ENCODE measurements at places on chromosomes 11 and 22.

GRCh38 chr11:92601048-92601447 is 368.4 kb upstream of the MTNR1B start:
- no peak for DNase-seq

GRCh38 chr11:114061048-114061680 is 1.7 kb downstream of the ZBTB16 start:
- no peak for DNase-seq

DNA sequence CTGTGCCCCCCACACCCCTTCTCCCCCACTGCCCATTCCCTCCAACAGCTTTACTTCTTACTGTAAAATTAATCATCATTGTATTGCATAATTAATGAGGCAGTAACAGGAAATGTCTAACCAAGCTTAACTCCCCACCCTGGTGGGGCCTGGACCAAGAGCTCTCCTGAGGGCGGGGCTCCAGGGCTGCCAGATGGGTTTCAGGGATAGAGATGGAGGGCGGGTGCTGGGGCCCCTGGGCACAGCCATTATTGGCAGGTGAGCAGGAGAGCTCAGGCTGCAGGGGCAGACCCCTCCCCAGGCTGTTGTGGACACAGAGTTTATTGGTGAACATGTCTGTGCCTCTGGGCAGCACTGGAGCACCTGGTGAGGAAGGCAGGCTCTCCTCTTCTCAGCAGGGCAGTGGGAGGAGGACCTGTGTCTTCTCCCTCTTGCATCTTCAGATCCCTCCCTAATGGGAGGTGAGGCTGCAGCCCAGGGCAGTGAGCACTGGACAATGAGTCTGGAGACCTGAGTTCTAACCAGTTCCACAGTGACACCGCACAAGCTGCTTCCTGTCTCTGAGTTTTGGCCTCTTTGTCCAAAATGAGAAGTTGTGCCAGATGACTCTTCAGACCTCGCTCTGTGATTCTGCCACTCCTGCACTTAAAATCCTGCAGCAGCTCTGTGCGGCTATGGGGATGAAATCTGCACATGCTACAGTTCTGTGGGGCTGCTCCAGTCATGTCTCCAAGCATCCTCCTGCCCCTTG is 233.3 kb downstream of the CEP164 start:
- DNase-seq: no peak

DNA sequence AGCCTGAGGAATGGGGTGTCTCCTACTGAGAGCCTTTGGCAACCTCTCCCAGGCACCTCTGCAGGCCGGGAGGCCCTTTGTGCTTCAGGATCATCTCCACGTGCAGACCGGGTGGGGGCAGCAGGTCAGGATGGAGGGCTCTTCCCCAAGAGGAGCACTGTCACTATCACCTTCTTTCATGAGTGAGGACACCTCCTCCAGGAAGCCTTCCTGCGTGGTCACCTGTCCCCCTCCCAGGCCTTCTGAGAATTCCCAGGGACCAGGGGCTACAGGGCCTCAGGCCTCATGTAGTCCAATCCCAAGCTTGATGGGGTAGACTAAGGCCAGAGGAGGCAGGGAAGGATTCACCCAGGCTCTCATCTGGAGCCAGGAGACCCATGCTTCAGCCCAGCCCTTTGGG is 57.6 kb downstream of the PDE2A start:
- no peak for DNase-seq

DNA sequence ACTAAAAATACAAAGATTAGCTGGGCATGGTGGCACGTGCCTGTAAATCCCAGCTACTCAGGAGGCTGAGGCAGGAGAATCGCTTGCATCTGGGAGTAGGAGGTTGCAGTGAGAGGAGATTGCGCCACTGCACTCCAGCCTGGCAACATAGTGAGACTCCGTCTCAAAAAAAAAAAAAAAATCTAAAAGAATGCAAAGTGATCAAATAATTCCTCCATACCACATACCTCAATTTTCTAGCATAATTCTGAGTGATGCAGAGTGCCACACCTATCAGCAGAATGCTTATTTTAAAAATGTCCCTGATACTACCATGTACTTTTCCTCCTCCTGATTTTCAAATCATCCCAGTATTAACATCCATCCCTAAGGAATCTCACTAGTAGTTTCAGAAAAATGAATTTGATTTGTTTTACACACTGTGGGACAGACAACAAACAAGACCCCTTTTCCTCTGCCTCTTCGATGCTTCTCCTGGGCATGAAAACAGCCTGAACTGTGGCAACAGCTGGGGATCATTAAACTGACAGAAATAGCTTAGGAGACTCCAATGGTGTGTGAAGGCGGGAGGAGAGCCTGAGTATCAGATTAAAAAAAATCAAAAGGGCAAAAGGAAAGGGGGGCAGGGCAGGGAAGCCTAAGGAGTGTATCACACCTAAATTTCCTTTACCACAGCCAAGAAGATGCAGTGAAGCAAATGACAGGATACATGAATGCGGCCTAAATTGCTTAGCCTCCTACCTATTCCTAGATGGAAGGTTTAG is 114.7 kb downstream of the SGSM3 start:
- no peak for DNase-seq

- no peak for DNase-seq
These were observed 64.2 kb downstream of the ADAMTS15 start for GRCh38 chr11:130512662-130513061.

DNA sequence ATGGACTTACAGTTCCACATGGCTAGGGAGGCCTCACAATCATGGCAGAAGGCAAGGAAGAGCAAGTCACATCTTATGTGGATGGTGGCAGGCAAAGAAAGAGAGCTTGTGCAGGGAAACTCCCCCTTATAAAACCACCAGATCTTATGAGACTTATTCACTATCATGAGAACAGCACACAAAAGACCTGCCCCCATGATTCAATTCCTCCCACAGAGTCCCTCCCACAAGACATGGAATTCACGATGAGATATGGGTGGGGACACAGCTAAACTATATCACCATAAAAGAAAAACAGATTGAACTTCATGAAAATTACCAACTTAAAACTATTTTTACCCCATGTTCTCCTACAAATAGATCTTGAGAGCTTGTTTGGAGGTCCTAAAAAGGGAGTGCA is 19.6 kb downstream of the ENTHD1 start:
- no peak for DNase-seq

DNA sequence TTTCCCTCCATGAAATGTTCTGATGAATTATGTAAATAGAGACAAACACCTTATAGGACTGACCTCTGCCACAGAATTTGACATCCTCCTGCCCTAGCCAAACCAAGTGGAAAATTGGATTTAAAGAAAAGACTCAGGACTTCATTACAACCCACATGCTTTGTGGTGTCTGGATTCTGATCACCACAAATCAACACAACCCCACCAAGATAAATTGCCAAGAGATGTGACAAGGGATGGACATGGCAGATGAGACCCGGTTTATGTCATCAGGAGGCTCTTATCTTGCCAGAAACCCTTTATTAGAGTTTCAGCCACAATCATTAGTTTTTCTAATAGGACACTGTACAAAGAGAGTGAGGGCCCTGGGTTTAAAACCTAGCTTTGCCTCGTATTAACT is 57.9 kb upstream of the SLC6A5 start:
- no peak for DNase-seq

DNA sequence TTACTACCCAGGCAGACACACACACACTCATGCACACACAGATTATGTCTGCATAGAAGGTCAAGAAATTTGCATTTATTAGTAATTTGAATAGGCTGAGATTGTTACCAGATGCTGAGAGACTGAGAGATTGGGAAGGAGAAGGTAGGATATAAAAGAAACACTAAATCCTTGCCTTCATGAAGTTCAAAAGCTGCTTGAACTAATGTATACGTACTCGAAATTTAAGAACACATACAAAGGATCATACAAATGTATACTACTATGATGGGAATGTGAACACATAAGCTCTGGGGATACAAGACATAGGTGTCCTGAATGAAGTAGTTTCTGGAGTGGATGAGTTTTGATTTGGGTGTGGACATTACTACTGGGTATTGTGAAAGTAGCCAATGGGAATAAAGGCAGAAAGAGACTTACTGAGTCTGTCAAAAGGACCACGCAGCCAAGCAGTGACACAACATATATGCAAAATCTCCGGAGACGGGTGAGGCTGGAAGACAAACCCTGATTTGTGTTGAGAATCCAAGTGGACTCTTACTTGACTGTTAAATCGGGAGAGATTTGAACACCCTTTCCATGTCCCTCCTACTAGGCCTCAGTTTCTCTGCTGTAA is 7.3 kb upstream of the PKNOX2 start:
- no peak for DNase-seq

DNA sequence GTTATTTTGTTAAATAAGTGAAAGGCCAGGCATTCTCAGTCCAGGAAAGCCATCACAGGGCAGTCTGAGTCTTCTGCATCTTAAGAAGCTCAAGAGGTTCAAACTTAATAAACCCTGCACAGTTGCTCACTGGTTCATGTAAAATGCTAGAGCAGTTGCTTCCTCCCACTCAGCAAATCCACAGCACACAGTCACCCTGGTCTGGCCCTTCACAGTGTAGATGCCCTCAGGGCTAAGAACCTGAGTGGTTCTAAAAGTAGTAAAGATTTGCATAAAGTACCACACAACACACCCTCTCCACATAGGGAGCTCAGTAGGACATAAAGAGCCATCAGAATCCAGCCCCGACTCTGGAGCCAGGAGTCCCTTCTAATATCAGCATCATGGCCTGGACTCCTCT is 58.7 kb downstream of the ZNF280B start:
- DNase-seq: no peak

DNA sequence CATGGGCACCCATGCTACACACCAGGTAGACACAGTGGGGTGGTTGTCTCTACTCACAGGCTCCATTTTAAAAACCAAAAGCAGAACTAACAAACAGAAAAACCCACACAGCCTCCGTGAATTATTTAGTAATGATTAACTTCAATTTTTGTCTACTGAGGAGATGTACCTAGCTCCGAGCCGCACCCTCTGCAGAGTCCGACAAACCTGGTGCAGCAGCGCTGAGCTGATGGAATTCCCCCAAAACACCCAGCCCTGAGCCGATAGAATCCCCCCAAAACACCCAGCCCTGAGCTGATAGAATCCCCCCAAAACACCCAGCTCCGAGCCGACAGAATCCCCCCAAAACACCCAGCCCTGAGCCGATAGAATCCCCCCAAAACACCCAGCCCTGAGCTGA is 927.0 kb downstream of the BRD1 start:
- DNase-seq: no peak

DNA sequence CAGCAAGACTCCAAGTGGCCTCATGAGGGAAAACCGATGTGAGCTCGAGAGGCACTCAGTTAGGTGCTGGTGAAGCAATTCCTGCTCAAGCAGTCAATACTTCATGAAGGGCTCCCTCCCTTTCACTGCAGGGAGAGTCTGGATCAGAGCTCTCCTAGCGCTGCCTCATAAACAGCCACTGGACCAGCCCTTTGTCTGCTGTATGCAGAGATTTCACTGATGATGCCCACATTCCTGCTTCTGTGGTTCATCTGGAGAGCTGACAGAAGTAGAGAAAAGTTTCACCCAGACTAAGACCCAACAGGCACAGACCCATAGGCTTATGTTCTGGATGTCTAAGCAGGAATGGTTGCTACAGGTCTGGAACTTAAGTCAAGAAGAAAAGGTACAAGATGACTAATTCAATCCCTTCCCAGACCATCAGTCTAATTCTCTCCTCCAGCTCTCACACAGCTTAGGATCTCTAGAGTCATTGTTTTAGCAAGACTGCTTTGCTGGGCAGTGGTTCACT is 4.0 kb downstream of the UCP2 start:
- no peak for DNase-seq

- no peak for DNase-seq
These were observed 1340.7 kb downstream of the LRRC4C start for GRCh38 chr11:40118780-40119179.

DNA sequence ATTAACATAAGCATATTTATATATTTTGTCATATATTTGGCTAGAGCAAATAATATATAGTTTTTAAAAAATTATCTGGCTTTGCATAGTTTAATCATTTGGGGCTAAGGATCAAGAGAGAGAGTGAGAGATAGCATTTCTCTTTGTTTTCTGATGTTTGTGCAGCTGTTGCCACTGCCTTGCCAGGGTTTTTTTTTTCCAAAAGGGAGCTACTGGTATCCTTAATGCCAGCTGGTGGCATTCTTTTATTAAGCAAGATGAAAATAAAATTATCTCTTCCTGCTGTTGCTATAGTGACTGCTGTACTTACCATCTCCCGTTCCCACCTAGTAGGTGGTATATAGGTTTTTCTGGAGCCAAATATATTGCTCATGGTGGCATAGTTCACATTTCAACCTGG is 793.3 kb upstream of the ARHGAP42 start:
- no peak for DNase-seq

Data from CD4-positive, alpha-beta T cell treated with Interleukin-4 for 4 hours (primary cell).